Central memory CD8-positive, alpha-beta T cell (primary cell): ENCODE measurements at places on chromosomes 6 and 20.

DNA sequence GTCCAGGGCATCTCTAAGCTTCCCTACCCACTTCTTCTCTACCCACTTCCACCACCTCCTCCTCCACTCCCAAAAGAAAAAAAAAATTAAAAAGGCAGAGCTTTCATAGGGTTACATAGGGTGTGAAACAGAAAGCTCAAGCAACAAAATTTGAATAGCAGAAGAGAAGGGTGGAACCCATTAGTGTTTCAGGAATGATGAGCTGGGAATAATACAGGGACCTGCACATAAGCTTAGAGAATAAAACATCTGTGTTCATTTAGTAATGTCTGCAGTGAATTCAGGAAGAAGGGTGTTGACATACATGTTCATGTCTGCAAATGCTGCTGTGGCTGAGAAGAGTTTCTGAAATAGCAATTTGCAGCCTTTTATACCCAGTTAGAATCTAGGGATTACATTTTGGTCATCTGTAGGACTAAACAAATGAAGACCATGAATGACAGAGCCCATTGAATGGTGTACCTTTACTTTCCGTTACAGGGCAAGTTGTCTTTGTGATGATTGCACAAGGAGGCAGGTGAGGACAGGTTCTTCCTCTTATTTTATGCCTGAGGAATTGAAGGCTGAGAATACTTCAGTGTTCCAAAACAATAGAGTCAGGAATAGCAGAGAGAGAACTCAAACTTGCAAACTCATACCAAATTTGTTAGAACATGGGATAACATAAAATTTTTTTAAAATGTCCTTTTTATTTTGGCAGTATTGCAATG lies 975.1 kb downstream of the TFAP2A start:
- no peak for DNase-seq

DNA sequence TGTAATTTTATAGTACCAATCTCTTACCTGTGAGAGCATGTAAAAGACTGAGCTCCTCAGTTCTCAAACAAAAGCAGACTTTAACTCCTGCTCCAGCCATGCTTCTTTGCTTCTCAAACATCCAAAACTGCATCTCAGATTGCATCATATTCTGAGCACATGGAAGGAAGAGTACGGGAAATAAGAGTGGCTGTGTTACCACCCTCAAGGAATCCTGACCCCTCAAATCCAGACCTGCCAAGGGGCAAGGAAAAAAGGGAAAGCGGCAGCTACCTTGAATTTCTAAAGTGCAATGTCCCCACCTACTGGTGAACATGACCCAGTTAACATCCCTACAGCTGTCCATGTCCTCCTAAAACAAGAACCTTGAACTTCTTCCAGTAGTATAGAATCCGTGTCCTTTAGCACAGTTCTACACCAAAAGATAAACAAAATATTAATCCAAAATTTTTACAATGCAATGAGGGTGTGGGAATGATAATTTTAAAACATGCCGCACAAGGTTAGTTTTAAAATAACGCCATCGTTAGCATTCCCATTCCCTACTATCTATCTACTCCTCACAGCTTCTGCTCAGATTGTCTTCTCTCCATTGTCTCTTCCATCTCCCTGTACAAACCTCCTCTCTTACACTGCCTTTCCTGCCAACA lies 34.1 kb upstream of the HLA-DQB1 start:
- no peak for DNase-seq

DNA sequence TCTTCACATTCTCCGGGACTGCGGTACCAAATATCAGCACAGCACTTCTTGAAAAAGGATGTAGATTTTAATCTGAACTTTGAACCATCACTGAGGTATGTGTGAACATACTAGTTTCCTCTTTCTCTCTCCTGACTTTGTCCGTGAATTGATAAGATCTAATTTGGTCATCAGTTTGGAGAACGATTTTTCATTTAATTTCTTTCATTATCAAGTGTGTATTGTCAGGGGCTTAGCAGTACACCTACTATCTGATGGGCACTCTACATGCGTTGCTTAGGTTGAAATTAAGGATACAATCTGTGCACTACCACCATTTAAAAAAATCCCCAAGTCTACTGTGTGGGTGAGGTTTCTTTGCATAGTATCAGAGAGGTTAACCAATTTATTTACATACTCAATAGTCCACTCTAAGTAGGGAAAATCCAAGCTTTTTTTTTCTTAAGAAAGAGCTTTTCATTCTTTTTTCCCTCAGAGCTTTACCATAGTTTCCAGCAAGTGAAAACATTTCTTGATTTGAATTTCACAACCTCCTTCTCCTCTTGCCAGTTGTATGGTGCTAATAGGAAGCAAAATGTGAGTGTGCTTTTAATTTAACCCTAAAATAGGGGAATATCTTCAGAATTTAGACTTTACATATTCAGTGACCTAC lies 105.4 kb upstream of the ESR1 start:
- DNase-seq: no peak

DNA sequence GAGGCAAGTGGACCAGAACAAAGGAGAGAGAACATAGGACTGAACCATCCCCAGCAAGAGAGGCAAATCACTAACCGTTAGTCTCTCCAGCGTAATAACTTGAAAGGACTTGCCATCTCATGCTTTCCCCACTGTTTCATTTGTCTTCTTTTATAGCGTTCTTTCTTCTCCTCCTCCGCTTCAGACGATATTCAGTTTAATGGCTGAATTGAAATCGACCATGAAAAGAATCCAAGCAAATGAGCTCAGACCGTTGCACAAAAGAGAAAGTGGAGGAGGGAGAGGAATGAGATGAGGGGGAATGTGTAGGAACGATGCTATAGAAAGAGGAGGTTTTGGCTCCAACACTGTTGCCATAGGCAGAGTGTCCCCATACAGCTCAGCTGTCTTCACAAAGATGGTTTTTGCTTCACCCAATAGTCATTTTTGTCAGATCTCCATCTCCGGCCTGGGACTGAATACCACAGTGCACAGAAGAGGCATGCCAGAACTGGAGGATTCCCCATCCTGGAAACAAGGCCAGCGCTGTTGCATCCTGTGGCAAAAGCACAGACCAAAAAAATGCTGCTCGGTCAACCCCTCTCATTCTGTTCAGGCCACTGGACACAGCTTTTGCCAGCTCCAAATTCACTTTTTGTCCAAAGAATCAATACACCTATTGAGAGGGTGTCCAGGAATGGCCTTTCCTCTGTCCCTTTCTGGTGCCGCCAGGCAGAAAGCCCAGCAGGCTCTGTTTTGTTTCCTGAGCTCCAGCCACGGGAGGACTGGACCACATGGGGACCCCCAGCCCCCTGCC lies 176.1 kb downstream of the ID4 start:
- DNase-seq: no peak

- peak; percentile 37 for DNase-seq
These were observed at the start of gene POM121L2 for GRCh38 chr6:27312146-27312949. Gene POM121L2 (minus strand): TSS chr6:27312273. CDS start chr6:27312170, 103 bp downstream.

- DNase-seq: no peak
These were observed 98.7 kb downstream of the COL21A1 start for GRCh38 chr6:56148488-56149186.

- DNase-seq: no peak
These were observed 149.3 kb downstream of the PTPRK start for GRCh38 chr6:128371136-128371535.

DNA sequence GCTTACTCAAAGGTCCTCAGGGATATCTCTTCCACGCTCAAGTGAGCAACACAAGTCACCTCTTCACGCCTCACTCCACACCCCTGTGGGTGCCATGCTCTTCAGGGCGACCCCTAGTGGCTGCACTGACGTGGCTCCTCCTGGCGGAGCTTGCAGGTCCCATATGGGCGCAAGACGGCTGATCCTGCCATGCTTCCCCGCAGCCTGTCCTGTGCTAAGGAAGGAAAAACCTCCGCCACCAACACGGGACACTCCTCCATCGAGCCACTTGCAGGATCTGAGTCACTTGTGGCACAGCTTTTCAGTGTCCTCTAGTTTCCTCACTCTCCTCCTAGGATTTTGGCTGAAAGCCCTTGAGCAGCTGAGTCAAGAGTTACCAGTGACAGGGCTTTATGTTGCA lies 90.7 kb downstream of the KHDC1L start:
- no peak for DNase-seq

- no peak for DNase-seq
These were observed 60.9 kb upstream of the CD2AP start for GRCh38 chr6:47416396-47417345.

DNA sequence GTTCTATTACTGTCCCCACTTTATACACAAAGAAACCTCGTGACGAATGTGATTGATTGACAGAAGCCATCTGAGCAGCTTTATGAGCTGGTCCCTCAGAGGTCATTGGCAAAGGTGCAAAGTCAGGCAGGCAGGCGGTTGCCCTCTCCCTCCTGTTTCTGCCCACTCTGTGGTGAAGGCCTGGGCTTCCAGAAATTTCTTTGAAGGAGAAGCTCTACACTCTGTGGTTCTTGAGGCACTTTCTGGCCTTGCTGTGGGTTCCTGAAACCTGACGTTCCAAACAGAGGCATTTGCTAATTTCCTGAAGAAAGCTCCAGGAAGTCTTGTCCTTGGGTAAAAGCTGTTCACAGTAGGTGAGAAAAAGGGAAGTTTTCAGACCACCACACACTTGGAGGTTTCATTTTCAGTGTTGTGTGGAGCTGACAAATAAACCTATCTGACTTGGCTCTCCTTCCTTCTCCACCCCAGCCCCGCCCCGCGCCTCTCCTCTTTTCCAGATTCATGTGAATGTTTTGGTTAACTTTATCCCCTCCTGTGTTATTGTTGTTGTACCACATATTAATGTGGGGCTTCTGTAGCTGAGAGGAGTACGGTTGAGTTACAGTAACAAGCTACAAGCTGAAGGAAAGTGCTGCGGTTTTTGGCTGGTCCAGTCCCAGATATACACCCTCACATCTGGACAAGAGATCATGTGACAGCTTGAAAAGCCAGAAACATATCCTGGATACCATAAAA lies 274.1 kb downstream of the CLIC5 start:
- no peak for DNase-seq

DNA sequence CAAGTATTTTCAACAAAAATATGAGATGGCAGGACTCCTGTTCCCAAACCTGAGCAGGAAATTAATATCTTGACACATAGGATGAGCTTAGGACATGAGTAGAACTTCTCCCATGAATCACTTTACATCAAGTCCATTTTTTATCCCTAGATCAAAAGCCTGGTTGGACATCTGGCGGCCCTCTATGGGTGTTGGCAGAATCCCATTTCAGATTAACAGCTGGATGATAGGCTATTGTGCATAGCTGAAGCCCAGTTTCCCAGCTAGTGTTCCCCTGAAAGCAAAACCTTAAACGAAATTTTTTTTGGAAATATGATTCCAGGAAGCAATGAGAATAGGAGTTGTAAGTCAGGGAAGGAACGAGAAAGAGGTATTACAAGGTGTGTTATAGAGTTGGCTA lies 449.4 kb upstream of the CHD6 start:
- DNase-seq: no peak
